Activated CD4-positive, alpha-beta T cell treated with anti-CD3 and anti-CD28 coated beads, Interleukin-2, amount 50 U/mL, for 4 hours (primary cell): ENCODE measurements at places on chromosomes 3 and 15.
A peak's percentile ranks its signal among the peaks of the same experiment; 100 is the strongest.

- no peak for DNase-seq
Observed at GRCh38 chr3:140898340-140899180, 43.1 kb upstream of the SLC25A36 start.

- DNase-seq, result no peak
Observed at GRCh38 chr15:29205186-29205585, 64.4 kb downstream of the NSMCE3 start.

GRCh38 chr15:40279437-40280141, 3.3 kb downstream of the ANKRD63 start:
- peak; percentile 57 for DNase-seq

- DNase-seq, result no peak
Observed at GRCh38 chr3:193119926-193120325, 121.1 kb upstream of the PLAAT1 start.

DNA sequence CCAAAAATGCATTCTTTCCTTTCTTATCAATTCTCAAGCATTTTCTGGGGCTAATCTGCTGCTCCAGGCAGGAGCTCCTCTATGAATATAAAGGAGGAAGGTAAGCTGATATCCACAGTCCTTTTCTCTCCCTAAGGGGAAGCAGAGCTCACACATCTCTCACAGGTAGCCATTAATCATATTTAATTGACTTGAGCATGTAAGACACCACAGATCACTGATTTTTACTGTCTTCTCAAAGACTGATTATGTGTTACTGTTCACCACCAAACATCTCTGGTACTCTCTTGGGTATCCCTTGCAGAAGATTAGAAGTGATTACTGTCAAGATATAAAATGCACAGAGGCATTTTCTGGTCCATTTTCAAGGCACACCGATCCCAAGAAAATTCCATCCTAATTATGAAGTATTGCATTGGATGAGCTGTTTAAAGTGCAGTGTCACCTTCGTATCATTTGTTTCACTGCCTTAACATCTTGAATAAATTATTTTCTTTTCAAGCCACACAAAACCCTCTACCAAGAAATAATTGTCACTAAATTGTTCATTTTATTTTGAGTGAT, 100.7 kb downstream of the ARPP21 start:
- DNase-seq, result no peak

- DNase-seq, result no peak
Observed at GRCh38 chr3:72193771-72194430, 409.0 kb upstream of the PROK2 start.

GRCh38 chr3:85571835-85572234, 613.0 kb downstream of the CADM2 start:
- DNase-seq, result no peak

GRCh38 chr3:165854696-165855095, 17.5 kb upstream of the BCHE start:
- no peak for DNase-seq

DNA sequence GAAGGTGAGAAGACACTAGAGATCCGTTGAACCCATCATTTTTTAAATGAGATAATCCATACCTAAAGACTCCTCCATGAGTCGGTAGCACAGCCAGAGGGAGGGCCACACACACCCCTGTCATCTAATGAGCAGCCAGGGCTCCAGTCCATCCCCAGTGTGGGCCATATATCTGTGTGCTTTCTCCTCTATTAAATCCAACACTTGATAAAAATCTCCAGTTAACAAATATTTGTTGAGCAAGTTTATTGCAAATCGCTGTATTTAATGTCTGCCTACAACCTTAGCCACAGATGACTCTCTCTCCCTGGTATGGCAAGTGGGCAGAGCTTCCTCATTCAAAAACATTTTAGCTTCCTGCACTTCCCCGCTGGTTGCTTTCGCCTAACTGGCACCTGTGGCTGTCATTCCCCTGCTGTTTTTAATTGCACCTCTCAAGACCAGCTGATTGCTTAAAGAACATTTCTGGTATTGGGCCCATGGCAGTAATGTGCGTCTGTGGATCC, 82.8 kb downstream of the SMAD3 start:
- DNase-seq, result no peak

- no peak for DNase-seq
Observed at GRCh38 chr3:29605845-29606244, 325.0 kb downstream of the RBMS3 start.

GRCh38 chr15:63736287-63736686, 97.5 kb downstream of the HERC1 start:
- DNase-seq, result no peak

- DNase-seq, result no peak
Observed at GRCh38 chr3:25088284-25088683, 339.8 kb upstream of the RARB start.

DNA sequence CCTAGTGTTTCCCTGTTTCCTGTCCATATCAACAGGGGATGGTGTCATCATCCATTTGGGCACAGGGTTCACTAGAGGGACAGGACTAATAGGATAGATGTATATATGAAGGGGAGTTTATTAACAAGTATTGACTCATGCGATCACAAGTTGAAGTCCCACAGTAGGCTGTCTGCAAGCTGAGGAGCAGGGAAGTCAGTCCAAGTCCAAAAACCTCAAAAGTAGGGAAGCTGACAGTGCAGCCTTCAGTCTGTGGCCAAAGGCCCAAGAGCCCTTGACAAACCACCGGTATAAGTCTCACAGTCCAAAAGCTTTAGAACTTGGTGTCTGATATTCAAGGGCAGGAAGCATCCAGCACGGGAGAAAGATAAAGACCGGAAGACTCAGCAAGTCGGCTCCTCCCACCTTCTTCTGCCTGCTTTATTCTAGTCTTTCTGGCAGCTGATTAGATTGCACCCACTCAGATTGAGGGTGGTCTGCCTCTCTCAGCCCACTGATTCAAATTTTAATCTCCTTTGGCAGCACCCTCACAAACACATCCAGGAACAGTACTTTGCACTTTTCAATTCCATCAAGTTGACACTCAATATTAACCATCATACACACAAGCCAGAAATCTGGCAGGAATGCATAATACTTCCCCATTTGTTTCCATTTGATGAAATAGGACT, 43.4 kb downstream of the CD200 start:
- DNase-seq, result no peak

DNA sequence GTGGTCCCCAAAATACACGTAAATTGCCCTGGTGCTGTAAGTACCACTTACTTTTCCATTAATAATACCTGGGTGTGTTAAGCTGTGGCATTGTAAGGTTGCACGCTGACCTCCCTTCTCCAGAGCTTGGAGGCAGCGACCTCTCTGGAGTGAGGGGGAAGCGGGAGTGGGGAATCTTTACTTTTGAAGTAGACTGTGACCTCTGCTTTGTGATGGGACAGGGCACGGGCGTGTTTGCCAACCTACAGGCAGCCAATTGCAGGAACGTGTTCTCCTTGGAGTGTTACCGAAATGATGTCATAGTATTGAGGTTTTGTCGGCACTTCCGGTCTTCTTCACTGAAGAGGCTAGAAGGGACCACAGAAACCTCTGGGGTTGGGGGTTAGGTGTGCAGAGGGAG, 227.3 kb upstream of the C2CD4B start:
- no peak for DNase-seq

GRCh38 chr15:92565351-92566125, 90.0 kb downstream of the FAM174B start:
- DNase-seq, result no peak

DNA sequence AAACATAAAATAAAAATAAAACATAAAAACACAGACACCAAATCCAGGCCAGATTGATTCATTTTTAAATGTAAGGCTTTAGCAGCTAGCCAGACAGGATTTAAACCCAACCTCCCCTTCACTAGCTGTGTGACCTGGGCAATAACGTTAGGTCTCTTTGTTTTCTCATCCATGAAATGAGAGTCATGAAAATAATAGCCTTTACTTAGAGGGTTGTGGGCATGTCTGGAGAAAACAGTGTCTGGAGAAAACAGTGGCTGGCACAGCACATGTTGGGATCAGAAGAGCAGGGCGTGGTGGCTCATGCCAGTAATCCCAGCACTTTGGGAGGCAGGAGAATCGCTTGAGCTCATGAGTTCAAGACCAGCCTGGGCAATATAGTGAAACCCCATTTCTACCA, 1.9 kb upstream of the DPPA4 start:
- no peak for DNase-seq

DNA sequence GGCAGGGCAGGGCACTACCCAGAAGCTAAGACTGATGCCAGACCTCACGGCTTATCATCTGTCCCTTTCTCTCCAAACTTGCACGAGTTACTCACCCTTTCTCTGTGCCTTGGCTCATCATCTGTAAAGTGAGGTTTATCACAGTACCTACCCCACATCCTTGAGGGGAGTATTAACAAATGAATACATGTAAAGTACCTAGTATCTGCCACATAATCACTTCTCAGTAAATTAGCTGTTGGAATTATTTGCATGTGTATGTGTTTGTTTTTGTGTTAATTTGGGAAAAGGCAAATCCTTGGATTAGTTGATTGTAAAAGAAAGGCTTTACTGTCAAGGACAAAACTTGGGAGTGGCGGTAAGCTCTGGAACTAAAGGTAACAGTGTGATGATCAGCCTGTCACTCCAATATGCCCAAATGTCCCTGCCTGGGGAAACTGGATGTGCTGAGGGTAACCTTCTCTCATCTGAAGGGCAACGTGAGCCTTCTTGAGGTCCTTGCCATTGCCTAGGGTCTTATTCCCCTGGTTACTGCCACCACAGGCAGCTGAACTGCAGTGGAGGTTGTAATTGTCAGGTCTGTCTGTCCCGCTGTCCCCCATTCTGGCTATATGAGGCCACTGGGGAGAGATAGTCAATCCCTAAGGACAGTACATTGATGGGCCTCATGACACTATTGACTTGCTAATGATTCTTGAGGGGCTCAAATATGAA, 269.4 kb downstream of the CLSTN2 start:
- no peak for DNase-seq

GRCh38 chr15:27686369-27686768, 412.7 kb downstream of the OCA2 start:
- no peak for DNase-seq

DNA sequence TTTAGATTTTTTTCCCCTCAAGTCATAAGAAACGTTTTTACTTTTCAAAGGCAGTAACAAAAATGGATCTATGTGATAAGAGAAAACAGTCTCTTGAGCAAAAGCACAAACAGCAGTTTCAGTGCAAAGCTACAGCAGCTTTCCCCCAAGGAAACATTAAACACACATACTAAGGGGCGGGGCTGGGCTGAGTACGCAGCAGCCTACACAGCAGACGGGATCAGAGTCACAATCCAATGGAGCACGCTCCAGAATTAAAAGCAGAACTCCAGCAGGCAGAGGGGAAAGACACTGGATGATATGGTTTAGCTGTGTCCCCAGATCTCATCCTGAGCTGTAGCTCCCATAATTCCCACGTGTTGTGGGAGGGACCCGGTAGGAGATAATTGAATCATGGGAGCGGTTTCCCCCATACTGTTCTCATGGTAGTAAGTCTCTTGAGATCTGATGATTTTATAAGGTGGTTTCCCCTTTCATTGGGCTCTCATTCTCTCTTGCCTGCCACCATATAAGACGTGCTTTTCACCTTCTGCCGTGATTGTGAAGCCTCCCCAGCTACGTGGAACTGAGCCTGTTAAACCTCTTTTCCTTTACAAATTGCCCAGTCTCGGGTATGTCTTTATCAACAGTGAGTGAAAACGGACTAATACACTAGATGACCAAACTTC, 116.2 kb upstream of the SLCO3A1 start:
- no peak for DNase-seq

DNA sequence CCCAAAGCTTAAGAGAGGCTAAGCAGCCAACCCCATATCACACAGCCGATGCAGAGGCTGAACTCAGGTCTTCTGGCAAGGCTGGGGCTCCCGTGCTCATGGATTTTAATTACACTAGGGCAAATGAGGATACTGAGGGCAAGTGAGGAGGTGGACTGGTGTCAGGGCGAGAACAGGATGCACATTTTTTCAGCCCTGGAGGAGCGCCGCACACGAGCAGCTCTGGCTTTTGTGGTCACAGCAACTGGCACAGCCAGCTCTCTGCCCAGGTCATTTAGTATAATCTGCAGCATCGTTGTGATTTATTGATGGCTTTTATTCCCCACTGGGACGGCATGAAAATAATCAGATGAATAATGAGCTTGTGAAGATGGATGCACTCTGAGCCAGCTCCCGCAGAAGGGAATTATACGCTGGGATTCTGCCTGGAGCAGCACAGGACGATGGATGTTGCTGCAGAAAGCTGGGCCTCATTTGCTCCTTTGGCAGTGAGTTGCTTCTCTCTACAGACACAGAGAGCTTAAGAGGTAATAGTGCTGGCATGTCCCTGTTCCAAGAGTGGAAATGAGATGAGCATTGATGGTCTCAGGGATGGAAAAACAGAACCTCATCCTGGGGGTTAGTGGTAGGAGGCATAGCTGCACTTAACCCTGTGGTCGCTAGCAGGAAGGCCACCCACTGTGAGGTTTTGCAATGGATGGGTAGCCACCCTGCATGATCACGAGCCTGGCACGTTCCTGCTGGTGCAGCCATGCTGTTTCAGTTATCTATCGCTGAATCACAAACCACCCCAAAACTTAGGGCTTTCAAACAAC, 135.4 kb downstream of the UACA start:
- DNase-seq, result no peak

DNA sequence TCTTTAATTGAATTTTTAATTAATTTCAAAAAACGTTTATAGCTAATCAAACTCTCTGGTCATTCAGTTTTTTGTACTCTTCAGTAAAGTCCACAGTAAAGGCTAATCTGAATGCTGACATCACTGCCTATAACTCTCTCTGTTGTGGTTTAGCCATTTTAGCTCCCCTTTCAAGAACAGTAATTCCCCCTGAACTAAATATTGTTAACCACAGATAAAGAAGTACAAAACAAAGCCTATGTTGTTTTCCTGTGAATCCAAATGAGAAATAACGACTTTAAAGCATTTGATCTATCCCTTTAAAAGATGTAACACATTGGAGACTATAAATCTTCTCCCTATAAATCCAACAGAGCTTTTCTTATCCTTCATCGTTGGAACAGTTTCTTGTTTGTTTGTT, 94.2 kb downstream of the ZBTB20 start:
- DNase-seq, result no peak

GRCh38 chr15:40097968-40098476, 10.7 kb downstream of the BMF start:
- DNase-seq, result no peak

DNA sequence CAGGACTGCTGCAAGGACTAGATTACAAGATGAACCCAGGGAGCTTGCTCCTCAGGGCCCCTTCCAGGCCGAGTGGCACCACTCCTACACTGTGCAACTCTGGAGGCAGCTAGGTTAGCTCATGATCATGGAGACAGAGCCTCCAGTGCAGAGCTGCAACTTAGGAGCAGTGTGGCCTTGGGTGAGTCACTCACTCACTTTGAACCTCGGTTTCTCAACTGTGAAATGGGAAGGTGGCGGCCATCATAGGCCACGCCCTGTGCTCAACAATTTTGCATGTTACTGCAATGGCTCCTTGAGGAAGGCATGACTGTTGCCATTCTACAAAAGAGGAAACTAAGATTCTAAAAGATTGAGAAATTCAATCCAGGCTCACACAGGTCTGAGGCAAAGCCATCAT, 11.2 kb upstream of the CXCR6 start:
- no peak for DNase-seq

DNA sequence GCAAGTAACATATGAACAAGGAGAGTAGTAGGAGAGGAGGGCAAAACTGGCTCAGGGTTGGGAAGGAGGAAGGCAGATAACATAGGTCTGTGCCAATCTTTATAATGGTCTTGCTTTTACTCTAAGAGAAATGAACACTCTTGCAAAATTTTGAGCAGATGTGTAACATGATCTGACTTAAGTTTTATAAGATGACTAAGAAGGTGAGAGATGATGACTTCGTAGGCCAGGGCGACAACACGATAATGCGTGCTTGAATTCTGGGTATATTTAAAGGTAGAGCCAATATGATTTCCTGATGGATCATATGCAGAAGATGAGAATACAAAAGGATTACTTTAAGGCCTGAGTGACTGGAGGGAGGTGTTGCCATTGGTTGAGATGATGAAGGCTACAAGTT, 265.4 kb upstream of the KCNMB2 start:
- no peak for DNase-seq
